ENCODE measurements at places on chromosomes 1 and 21. TPM values are rescaled to one million over a fixed set of nuclear protein-coding genes. Genes with fewer than 3 reads are reported as not detected.

- DNase-seq = no peak
Measured at GRCh38 chr1:21335750-21336224, 45.5 kb upstream of the ECE1 start.

Gene MXRA8
- total RNA-seq = 44.3 TPM

Gene GPR157
- total RNA-seq = 40.6 TPM

GRCh38 chr1:106289265-106289928 is 767.1 kb upstream of the PRMT6 start:
- DNase-seq = no peak

DNA sequence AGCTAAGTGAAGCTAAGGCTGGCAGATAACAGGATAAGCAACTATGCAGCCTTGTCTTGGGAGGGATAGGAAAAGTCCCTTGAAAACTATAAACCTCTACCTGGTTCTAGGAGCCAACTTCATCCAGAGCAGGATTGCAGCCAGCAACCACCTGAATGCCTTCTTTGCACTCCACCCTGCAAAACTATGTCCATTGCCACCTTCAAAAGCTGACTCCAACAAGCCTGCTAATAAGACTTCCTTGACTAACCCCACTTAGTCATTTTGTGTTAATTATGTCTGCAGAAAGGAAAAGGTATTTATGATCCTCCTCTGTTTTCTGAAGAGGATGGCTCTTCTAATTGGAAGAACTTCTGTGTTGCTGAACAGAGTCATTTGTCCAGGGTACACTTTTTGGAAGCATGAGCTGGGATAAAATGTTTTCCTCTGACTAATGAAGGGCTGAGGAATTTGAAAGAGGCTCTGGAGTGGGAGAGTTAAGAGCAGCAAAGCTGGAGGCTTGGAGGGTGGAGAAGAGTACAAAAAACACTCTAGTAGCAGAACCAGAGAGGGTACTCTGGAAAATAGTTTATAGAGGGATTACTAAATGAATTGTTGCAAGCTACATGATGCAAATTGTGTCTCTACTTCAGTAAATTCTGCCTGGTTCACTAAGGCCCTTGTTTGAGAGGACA is 9.6 kb upstream of the RIMKLA start:
- DNase-seq = no peak

DNA sequence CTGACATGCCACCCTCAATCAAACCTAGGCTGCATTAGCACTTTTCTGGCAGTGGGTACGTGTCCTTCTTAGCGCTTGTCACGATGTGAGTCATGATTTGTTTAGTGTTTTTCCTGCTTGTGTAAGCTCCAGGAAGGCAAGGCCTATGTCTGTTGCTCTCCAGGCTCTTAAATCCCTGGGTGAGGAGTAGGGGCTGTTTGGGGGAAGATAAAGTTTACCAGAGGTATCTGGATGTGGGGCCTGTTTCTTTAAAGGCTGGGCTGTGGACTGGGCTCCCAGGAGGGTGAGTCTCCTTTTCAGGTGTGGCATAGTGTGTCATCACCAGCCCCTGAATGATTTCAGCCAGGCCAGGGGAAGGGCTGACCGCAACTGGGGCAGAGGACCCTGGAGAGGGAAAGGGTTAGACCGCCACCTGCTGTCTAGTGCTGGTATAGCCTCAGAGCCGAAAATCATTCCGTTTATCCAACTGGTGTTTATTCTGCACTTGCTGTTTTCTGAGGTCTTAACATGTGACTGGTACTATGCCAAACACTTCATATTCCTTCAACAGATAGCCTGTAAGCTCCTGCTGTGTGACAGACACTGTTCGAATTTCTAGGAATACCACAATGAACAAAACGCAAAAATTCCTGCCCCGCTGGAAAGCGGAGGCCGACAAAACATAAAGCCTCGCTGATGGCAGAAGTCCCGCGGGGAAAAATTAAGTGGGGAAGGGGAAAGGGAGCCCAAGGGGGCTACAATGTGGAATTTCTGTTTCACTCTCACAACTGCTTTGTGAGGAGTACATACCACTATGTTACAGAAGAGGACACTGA is 9.7 kb downstream of the SERINC2 start:
- DNase-seq = peak; percentile 62

DNA sequence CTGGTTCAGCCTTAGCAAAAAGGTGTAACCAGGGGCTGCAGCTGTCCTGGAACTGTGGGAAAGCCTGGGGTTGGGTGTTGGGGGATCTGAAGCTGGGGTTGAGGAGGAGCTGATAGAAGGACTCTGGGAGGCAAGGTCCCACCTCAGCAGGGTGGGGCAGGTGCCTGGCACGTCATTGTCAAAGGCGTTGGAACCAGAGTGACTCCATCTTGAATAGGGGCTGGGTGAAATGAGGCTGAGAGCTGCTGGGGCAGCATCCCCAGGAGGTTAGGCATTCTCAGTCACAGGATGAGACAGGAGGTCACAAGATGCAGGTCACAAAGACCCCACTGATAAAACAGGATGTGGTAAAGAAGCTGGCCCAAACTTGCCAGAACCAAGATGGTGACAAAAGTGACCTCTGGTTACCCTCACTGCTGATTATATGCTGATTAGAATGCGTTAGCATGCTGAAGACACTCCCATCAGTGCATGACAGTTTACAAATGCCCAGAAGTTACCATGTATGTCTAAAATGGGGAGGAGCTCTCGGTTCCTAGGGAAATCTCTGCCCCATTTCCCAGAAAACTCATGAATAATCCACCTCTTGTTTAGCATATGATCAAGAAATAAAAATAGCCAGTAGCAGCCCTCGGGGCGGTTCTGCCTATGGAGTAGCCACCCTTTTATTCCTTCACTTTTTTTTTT is 85.4 kb downstream of the IER5 start:
- no peak for DNase-seq

GRCh38 chr1:206471415-206471801 is 1.1 kb downstream of the IKBKE start:
- no peak for DNase-seq

GRCh38 chr1:173422456-173422976 is 54.6 kb upstream of the PRDX6 start:
- no peak for DNase-seq

Gene SMIM1
- 35.9 TPM for total RNA-seq

Gene PROK1
- total RNA-seq = 0.18 TPM

DNA sequence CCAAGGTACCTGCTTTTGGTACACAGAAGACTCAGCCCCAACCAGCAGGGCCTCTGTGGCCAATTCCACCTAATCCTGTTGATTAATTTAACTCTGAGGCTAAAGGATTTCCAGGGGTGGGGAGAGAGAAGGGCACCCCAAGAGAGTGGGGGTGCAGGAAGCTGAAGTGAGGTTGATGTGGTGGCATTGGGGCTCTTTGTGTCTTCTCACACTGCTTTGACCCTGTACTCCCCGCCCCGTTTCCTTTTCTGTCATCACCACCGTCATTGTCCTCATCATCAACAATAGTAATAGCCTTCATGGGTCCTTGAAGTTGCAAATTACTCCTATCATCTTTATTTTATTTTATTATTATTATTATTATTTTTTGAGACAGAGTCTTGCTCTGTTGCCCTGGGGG is 55.9 kb downstream of the PAX7 start:
- no peak for DNase-seq

Gene C1QC
- total RNA-seq = 121 TPM

Gene C1orf198
- total RNA-seq = 54.8 TPM

Gene CYP4A11
- not detected for total RNA-seq

DNA sequence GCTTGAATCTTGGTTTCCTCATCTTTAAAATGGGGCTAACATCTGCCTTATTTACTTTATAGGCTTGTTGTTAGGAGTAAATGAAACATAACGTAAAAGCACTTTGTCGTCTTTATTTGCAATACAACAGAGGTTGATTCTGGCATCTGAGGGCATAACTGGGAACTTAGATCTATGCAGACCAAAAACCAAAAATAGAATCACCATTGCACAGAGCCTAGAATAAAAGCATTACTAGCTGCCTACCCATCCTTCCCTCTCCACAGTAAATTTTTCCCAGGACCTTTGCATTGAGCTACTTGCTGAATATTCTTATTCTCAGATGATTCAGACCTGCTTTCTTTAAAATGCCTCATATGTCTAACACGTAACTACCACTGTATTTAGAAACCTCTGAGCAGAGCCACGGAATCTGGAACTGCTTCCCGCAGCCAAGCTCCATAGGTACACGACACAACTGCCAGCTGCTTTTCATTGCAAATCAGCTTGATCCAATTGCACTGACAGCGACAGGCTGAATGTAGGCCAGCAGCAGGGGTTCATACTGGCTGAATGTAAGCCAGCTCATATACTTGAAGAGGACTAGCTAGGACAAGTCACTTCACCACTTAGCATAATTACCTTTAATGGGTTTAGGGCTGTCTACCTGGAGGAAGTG is 33.2 kb upstream of the SERBP1 start:
- no peak for DNase-seq

DNA sequence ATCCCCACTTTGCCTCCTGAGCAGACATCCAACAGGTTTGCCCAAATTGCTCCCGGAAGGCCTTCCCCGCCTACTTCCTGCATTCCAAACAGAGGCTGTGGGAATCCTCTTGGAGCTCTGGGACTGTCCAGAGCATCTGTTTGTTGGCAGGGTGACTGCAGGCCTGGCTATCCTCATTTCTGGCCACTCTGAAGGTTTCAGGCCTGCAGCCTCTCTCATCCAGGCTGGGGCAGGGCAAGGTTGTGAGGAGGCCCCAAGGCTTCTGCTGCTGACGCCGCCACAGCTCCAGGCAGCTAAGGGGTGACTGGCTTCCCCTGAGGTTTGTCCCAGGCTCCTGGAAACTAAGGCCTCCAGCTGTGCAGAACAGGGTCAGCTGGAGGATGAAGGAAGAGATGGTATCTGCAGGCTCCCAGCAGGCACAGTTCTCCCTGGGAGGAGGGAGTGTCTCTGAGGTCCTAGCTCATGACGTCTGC is 11.3 kb downstream of the CDK18 start:
- no peak for DNase-seq

DNA sequence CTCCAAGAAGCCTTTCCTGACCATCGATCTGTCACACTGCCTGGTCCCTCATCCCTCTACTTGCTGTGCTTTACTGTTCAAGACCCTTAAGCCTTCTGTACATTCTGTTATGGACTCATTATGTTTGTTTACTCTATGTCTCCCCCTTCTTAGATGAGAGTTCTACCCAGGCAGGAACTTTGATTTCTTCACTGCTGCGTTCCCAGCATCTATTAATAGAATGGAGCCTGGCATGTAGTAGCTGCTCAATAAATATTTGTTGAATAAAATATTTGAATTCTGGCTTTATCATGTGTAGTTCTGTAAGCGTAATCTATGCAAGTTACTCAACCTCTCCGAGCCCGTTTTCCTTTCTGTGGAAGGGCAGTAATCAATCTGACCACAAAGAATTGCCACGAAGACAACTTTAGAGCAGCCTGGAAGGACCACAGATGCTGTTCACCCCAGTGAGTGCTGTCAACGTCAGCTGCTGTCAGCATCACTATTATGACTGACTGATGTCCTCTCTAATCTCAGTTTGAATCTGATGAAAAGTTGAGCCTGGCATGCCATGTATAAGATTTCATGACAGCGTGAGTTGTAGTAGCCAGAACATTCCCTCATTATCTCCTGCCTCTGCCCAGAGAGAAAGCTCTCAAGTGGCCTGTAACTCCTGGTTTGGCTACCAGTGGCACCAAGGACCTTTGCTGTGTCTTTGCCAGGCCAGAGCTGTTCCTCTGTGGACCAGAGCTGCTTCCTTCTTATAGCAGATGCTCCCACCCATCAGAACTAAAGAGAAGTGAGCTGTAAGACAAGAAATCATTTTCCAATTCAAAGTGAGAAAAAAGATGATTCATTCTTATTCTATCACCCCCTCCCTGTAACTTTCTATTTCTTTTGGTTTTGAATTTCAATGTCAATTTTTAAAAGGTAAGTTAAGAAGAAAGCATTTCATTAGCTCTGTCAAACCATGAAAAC is 94.5 kb downstream of the PRDM2 start:
- DNase-seq = no peak

- DNase-seq = no peak
Measured at GRCh38 chr1:222956601-222957000, 141.8 kb downstream of the DISP1 start.

DNA sequence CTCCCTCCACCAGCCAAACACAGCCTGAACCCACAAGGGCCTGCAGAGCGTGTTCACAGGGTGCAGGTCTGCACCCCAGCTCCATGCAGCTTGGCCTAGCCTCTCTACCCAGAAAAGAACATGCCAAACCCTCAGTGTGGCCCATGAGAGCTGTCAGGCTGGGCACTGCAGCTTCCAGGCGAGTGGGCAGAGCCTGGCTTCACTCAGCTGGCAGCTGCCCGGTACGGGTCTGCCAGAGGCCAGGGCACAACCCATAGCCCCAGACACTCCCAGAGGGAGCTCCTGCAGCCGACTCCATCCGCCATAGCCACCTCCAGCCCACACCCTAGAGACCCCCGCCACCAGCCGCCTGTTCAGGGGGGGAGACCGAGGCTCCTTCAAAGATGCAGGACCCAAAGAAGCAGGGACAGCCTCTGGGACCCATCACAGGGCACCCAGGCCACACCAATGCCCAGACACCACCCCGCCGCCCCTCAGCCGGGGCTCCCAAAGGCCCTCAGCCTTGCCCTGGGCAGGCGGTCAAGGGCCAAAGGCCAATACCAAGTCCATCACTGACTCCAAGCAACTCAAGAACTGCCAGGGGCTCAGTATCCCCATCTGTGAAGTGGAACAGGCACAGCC is 42.4 kb downstream of the MEGF6 start:
- no peak for DNase-seq

- DNase-seq = no peak
Measured at GRCh38 chr1:7404046-7404742, 366.9 kb upstream of the VAMP3 start.

Data from left cardiac atrium (tissue), 4 donors.